ENCODE measurements at places on chromosomes 5 and 9. TPM values are rescaled to one million over a fixed set of nuclear protein-coding genes. Genes with fewer than 3 reads are reported as not detected.

GRCh38 chr9:16277471-16277960 lies 593.0 kb downstream of the BNC2 start:
- H3K27me3 ChIP-seq: no peaks in the 10 kb centered on the region
- peaks cover 9% of the 10 kb centered on the region for H3K4me1 ChIP-seq
- no peak overlapping the region for H3K4me3 ChIP-seq
- no peak overlapping the region for H3K27ac ChIP-seq
- no peak for DNase-seq

Gene DDX46
- 30.5 TPM for total RNA-seq

GRCh38 chr5:50501491-50502228 lies 60.6 kb upstream of the EMB start:
- H3K4me3 ChIP-seq: no peak overlapping the region
- H3K4me1 ChIP-seq: no peaks in the 10 kb centered on the region

DNA sequence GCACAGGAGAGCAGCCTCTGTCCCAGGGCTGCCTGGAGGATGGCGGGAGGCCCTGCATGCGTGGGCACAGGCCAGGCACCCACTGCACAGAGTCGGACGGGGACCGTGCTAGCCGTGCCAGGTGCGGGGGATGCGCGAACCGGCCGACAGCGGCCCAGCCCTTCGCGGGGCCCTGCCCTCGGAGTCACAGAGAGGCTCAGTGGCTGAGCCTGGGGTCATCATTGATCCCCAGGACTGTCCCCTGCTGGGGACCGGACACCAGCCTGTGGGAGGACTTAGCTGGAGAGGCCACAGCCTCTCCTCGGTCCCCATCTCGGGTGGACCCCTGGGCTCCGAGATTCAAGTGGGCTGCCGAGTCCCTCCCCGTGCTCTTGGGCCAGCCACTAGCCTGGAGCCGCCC lies 19.1 kb upstream of the LAMC3 start:
- no peak overlapping the region for H3K27ac ChIP-seq
- no peak overlapping the region for H3K4me3 ChIP-seq
- peaks cover 6% of the 10 kb centered on the region for H3K4me1 ChIP-seq
- H3K27me3 ChIP-seq: peaks cover 27% of the 10 kb centered on the region

Gene SPAAR
- total RNA-seq: 0.35 TPM

Gene DCAF10
- total RNA-seq: 26.0 TPM

DNA sequence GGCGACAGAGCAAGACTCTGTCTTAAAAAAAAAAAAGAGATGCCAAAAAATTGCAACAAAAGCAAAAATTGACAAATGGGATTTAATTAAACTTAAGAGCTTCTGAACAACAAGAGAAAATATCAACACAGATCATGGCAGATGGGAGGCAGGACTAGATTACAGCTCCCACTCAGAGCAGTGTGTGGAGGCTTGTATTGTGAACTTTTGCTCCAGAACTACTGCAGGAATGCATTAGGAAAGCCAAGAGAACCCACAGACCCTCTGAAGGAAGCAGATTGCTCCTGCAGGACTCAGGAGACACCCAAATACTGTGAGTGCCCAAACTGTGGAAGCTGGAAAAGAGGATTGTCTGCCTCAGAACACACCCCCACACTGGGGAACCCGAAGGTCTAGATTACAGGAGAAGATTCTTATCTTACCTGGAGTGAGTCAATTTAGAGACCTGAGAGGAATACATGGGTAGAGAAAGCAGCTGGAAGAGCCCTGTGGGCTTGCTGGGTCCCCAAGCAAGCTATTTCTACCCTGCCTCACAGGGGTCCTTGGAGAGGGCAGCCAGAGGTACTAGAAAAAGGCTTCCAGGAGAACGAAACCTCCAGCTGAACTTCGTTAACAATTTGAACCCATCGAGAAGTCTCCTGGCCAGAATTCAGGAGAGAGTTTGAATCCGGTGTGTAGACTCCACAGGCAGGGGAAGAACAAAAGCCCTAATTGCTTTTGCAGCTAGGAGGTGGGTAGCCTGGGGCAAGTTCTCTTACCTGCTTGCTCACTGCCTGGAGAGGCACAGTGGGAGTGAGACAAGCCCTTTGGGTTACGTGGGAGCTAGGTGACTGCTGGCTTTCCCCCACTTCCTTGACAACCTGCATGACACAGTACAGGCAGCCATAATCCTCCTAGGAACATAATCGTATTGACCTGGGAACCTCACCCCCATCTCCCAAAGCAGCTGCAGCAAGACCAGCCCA lies 593.4 kb upstream of the RGMB start:
- H3K36me3 ChIP-seq: peaks cover 20% of the 10 kb centered on the region
- no peak overlapping the region for H3K27ac ChIP-seq
- no peaks in the 10 kb centered on the region for H3K27me3 ChIP-seq

- H3K4me3 ChIP-seq: no peak overlapping the region
- peaks cover 30% of the 10 kb centered on the region for H3K27me3 ChIP-seq
- peaks cover 3% of the 10 kb centered on the region for H3K36me3 ChIP-seq
- H3K4me1 ChIP-seq: no peaks in the 10 kb centered on the region
- no peak overlapping the region for H3K27ac ChIP-seq
Observed at GRCh38 chr5:132009706-132010405, 1.6 kb downstream of the ACSL6 start.

DNA sequence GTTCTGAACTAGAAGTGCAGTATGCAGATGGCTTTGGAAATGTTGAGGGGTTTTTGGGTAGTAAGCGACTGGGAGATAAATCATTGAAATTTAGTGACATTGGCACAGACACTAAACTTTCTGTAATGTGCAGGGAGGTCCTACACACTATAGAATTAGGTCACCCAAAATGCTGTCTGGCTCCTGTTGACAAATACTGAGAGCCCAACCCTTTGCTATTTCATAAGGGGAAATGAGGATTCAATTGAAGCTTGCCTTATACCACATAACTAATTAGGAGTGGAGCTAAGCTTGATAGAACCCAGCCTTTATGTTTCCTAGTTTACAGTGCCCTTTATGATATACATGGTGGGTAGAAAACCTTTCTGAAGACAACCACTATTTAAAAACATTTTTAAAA lies 22.6 kb downstream of the HMGXB3 start:
- peak overlapping the region; percentile 43 for H3K4me3 ChIP-seq
- H3K27me3 ChIP-seq: no peaks in the 10 kb centered on the region
- H3K27ac ChIP-seq: peak overlapping the region; percentile 85

- H3K4me3 ChIP-seq: no peak overlapping the region
- H3K4me1 ChIP-seq: peaks cover 9% of the 10 kb centered on the region
- no peak for DNase-seq
- H3K36me3 ChIP-seq: peaks cover 29% of the 10 kb centered on the region
- H3K27me3 ChIP-seq: no peaks in the 10 kb centered on the region
- H3K27ac ChIP-seq: peak overlapping the region; percentile 3
Observed at GRCh38 chr9:136928591-136928990, 15.9 kb downstream of the FBXW5 start.

DNA sequence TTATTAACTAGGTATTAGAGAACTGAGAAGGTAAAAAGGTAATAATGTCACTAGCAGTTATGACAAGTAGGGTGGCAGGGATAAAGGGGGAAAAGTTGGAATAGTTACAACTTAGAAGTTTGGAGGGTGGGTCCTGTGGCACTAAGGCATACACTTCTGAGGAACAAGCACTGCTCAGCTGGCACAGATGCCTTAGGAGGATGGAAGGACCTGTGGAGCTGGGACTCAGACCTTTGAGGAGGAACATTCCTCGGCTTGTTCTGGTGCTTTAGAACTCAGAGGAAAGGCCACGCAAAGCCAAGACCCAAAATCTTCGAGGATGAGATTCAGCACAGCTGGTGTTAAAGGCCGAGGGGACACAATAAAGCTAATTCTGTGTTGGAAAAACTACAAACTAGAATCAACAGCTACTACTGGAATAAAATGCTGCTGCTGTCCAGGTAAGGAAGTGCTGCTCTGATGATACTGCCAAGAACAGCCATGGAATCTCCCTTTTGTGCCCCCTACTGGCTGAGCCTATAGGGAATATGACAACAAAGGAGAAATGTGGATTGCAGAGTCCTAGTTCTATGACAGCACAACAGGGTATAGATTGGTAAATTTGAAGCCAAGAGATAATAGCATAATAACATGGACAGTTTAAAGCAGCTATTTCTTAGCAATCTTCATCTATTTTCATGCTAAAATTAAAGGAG lies 126.7 kb downstream of the SLC25A46 start:
- no peaks in the 10 kb centered on the region for H3K4me1 ChIP-seq
- no peaks in the 10 kb centered on the region for H3K36me3 ChIP-seq
- H3K27ac ChIP-seq: no peak overlapping the region
- no peaks in the 10 kb centered on the region for H3K27me3 ChIP-seq
- no peak overlapping the region for H3K4me3 ChIP-seq
- peak; percentile 13 for DNase-seq

- no peak overlapping the region for H3K4me3 ChIP-seq
- DNase-seq: no peak
- no peaks in the 10 kb centered on the region for H3K27me3 ChIP-seq
- H3K4me1 ChIP-seq: peaks cover 29% of the 10 kb centered on the region
- H3K36me3 ChIP-seq: no peaks in the 10 kb centered on the region
- peak overlapping the region; percentile 66 for H3K27ac ChIP-seq
Observed at GRCh38 chr5:87241555-87241954, 26.1 kb upstream of the RASA1 start.
